ENCODE measurements at places on chromosomes 5 and 9. TPM values are rescaled to one million over a fixed set of nuclear protein-coding genes. Genes with fewer than 3 reads are reported as not detected.

DNA sequence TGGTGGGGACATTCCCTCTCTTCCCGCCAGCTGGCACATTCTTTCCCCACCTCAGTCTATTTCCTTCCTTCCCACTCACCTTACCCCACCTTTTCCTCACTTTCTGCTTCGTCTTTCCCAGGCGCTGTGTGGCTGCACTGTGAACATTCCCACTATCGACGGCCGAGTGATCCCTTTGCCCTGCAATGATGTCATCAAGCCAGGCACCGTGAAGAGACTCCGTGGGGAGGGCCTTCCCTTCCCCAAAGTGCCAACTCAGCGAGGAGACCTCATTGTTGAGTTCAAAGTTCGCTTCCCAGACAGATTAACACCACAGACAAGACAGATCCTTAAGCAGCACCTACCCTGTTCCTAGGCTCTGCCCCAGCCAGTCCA, 7.3 kb downstream of the DNAJB5 start:
- no peak for DNase-seq

GRCh38 chr5:102218159-102218558, 77.9 kb downstream of the SLCO4C1 start:
- DNase-seq = no peak

DNA sequence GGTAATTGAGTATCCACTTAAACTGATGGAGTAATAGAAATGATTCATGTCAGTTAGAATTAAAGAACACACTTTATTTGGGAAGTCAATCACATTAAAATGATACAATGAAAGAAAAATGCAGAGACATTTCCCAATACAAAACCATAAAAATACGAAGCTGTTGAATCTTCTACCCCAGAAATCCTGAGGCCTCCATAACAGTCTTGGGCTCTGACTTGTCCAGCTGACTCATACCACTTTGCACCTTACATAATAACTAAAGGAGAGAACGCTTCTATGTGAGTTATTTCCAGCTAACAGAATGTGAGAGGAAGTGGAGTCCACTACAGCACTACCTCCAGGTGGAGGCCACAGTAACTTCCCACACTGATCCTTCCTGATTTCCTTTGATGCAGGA, 305.0 kb downstream of the MRPS30 start:
- peak; percentile 1 for DNase-seq

DNA sequence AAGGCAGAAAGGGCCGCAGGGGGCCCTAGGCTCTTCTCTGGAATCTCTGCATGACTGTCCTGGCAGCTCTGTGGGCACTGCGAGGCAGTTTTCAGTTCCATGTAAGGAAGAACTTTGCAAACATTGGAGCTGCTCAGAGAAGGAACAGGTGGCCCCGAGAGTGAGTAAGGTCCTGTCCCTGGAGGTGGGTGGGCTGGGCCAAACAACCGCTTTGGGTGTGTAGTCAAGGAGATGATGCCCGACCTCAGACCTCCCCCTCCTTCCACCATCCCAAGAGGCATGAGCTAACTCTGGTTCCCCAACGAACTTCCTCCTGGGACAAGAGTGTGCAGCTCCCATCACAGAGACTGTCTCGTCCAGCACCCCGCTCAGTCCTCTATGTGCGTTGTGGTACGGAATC, 20.5 kb downstream of the CSF1R start:
- DNase-seq = peak; percentile 93

The NR5A1 gene
- not detected for total RNA-seq

GRCh38 chr5:29051509-29051908, 2013.1 kb upstream of the CDH9 start:
- no peak for DNase-seq

DNA sequence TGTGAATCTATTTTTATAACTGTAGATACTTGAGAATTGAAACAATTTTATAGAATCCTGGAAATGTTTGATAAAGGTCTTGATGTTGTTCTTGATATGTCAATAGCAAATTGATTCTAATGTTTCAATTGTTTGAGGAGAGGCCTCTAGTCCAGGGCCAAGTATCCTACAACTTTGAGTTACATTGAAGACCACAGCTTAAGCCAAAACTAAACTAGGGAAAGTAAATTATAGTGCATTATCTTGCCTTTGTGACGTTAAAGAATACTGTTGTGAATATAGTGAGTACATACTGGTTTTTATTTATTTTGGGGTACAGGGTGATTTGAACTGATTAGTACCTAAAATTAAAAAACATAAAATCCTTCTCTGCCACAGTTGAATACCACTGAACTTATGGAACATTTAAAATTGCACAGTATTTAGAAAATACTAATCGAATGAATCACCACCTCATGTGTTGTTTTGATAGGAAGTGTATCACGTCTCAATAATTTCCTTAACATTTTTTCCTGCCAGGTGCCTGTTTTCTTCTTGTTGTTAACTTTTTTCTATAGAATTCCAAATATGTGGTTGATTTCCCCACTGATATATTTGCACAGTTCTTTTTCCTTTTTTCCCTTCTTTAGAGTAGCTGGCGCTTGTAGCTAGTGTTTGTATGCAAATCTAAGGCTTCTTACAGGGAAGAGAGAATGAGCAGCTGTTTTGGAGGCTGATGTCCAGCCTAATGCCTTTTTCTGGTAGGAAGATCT, 12.5 kb downstream of the ARHGEF28 start:
- DNase-seq = peak; percentile 74

The SLC1A3 gene
- 48.9 TPM for total RNA-seq

The PCDHGA3 gene
- total RNA-seq = 0.12 TPM

GRCh38 chr5:111187079-111187478, 37.1 kb upstream of the CAMK4 start:
- no peak for DNase-seq

GRCh38 chr9:123996731-123997421, 14.7 kb upstream of the LHX2 start:
- peak; percentile 46 for DNase-seq

Data from RPMI7951 (cell line).